ENCODE measurements at places on chromosomes 16 and 17.

DNA sequence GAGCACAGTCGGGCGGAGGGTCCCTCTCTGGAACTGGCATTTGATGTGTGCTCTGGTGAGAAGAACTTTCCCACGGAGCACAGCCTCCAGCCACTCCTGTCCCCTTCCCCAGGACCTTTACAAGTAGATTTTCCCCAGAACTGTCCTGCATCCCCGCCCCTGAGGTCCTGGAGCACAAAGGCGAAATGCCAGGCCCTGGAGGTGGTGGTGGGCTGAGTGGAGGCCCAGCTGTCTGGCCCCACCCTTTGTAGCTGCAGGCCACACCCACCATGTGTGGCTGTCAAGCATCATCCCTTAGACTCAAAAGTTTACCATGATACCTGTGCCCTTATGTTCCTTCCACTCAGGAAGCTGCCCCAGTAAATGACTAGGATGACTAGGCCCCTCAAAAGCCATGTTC lies 37.7 kb downstream of the PLD6 start:
- DNase-seq = no peak

- no peak for DNase-seq
These were observed at the start of gene RPRML for GRCh38 chr17:46979147-46979863. RPRML (minus strand) TSS chr17:46979253; CDS start chr17:46979007, 246 bp downstream.

GRCh38 chr16:7405166-7405565 lies 72.5 kb downstream of the RBFOX1 start:
- peak; percentile 56 for DNase-seq

- no peak for DNase-seq
These were observed 44.8 kb upstream of the MSI2 start for GRCh38 chr17:57211543-57211942.

GRCh38 chr17:43389046-43389947 lies 9.5 kb upstream of the ARL4D start:
- DNase-seq = peak; percentile 52

DNA sequence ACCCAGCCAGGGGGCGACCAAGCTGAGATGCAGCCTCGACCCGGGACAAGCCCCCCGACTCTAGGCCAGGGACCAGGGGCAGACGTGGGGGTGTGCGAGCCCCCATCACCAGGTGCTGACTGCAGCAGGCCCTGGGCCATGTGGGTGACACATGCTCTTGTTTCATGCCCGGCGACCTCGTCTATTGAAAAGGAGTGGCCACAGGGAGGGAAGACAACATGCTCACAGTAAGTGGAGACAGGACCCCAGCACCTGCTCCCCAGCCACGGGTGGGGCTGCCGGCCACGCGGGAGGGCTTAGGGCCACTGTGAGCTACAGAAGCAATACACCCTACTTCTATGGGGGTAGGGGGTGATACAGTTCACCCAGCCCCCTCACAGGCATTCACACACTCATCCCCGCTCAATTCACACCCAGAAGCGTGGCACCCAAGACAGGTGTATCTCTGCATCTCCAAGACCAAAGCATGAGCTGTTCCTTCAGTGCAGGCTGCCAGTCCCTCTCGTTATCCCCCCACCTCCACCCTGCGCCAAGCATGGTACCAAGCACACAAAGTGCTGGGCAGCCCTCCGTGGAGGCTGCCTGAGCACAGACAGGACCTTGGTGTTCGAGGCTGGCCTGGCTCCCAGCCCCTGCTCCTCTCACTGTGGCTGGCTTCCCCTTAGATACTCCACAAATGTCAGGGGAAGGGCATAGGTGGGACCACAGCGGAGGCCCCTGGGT lies 13.6 kb downstream of the VASN start:
- DNase-seq = no peak

- no peak for DNase-seq
These were observed 18.5 kb upstream of the KCNG4 start for GRCh38 chr16:84258266-84258665.

- no peak for DNase-seq
These were observed 238.7 kb upstream of the ELAC2 start for GRCh38 chr17:13256545-13256944.

DNA sequence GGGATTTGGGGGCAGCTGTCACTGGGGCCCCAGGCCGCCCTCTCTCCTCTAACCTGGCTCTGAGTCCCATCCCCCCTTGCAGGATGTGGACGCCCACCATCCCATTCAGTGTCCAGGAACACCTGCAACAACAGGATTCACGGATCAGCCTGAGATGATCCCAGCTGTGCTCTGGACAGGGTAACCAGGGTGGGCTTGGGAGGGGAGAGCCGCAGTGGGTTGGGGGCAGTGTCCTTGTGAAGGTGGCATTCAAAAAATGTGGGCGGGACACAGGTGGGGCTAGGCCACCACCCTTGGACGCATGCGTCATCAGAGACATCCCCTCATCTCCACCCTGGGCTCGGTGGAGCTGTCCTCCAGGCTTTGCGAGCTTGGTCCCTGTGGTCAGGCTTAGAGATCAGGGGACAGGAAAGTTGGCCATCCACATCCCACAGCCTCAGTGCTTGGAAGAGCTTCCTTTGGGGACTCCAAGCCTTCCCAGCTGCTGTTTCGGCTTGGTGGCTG lies 19.1 kb downstream of the DEXI start:
- no peak for DNase-seq

GRCh38 chr16:88939972-88940861 lies 36.8 kb downstream of the CBFA2T3 start:
- DNase-seq = no peak

DNA sequence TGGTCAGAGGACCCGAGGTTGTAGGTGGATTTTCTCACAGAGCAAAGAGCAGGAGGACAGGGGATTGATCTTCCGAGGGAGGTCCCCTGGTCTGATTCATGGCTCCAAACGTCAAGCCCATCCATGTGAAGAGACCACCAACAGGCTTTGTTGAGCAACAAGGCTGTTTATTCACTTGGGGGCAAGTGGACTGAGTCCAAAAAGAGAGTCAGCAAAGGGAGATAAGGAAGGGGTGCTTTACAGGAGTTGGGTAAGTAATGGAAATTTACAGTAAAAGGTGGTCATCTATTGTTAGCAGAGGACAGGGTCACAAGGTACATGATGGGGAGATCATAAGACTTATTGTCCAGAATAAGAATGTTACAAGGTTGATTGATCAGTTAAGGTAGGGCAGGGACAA lies 2285.8 kb downstream of the TP53TG3F start:
- no peak for DNase-seq

DNA sequence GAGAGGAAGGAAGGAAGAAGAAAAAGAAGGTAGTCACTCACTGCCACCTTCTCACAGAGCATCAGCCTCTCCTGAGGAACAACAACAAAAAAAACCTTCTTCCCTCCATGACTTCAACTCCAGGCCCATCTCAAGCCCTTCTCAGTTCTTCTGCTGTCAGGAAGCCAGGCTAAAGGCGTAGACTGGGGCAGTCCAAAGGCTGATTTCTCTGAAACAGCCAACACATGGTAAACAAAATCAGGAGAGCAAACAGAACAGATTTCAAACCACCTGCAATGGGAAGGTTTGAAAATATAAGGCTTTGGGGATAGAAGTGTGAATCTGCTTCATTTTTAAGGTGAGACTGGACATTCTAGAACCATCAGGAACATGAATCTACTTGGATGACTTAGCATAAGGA lies 157.3 kb upstream of the DNAH9 start:
- DNase-seq = no peak

DNA sequence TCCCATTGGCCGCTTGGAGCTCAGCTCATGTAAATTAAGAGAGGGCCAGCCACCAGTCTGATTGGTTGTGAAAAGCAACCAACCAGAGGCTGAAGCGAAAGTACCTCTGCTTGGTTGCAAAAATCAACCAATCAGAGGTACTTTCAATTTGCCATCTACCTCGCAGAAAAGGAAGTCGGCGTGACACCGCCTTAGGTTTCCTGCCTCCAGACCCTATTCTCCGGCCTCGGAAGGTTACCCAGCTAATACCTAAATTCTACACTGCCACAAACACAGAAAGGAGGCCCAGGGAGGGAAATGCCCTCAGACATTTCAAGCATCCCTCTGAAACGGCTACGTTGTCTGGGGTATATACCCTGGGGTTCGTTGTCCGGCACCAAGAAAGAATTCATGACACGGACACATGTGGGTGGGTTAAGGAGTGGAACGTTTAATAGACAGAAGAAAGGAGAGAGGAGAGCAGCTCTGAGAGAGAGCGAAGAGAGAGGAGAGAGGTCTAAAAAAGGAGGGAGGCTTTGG lies 481.3 kb downstream of the TMEM114 start:
- no peak for DNase-seq

DNA sequence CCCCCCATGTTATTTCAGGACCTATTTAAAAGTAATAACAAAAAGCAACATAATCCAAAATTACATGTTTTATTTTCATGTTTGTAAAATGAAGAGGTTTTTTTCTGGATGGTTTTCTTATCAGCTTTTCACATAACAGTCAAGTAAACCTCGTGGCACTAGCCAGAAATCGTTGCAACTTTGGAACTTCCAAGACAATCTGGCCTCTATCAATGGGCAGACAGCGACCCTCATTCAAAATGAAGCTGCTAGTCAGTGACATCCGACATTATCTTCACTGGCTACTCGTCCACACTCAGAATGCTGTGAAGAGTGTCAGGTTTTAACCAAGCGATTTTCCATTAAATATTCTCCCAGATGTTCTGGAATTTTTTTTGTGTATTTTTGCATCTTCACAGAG lies 22.7 kb downstream of the ZNF652 start:
- DNase-seq = no peak

- DNase-seq = no peak
These were observed 819.2 kb upstream of the EEF2KMT start for GRCh38 chr16:5916711-5917191.

GRCh38 chr16:759110-759910 lies 1.2 kb upstream of the MSLN start:
- no peak for DNase-seq

DNA sequence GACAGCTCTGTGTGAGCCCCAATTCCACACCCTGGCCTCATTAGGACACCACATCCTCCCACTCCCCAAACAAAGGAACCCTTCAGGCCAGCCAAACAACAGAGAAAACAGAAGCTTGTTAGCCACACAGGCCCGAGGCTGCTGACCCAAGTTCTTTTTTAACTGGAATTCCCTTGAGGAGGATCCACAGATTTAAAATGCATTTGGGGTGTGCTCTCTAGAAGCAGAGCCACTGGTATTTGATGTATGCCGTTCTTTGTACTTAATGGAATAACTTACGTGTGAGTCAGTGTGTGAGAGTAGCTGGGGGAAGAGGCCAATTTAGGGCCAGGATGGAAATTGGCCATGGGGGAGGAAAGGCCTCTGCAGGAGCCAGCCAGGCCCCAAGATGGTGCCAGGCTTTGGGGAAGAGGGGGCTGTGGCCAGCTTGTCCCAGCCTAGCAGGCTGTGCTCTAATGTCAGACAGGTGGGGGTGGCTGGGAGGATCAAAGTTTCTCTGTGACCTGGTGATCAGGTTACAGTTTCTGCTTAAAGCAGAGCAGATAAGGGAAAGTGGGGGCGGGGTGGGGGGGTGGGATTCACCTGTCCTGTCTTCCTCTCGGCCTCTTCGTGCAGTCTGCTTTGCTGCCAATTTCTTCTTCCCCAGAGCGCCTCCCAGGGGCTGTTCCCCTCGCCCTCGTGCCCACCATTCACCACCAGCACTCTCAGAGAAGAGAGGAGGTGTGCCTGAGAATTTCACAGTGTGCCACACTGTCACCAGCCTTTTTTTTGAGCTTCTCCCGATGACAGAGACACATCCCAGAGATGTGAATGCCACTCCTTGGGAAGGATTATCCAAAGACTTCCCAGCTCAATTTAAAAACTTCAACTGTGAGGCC lies 50.8 kb downstream of the TOM1L2 start:
- DNase-seq = no peak

GRCh38 chr16:73166441-73166851 lies 118.5 kb upstream of the ZFHX3 start:
- DNase-seq = no peak

GRCh38 chr16:49505556-49505955 lies 132.0 kb downstream of the C16orf78 start:
- DNase-seq = no peak

DNA sequence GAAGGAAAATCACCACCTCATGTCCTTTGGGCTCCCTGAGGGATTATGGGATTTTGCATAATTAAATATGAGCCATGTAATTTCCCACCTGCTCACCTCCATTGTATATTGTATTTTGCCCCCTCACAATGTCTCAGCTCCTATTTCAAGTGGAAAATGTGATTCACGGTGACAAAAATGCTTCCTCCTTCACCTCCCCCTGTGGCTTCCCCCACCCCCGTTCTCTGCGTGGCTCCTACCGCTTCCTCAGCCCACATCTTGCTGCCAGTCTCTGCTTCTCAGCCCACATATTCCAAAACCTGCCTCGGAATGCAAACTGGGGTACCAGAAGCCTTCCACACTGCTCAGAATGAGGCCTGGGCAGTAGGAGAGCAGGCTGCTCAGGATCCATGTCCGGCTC lies 394.5 kb upstream of the C16orf82 start:
- DNase-seq = peak; percentile 82

DNA sequence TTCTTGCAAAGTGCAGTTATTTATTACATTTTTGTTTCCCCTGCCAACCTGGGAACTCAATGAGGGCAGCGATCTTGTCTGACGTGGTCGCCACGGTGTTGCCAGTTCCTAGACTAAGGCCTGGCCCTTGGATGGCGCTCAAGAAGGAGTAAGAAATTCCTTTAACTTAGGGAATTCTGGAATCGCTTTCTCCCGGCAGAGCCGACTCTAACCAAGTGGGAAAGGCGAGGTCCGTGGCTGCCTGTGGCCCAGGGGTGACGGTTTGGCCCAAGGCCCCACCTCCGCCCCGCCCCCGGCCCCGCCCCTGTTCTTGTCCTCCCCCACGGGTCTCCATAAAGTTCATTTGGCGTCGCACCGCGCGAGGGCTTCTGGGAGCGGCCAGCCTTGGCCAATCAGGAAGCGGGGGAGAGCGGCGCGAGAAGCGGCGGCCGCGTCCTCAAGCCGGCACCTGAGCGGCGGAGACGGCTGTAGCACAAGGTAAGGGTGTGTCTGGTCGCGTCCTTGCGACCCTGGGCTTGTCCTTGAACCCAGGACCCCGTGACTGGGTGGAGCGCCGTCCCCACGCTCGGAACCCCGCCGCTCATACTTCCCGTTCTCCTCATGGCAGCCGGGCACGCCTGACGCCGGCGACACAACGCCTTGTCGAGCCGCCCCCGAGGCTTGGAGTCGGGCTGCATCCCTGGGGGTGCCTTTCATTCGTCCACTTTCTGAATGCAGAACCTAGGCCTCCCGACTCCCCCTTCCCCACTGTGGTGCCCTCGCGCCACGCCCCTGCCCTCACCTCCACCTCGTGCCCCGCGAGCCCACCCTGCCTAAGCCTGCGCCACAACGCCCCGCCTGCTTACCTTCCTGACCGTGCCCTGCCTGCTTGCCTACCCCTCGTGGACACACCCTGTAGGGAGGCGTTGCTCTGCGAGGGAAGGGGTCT lies at the start of gene NUP93:
TSS of gene NUP93 (plus strand) at position 395 of the 928 bp plus-strand sequence. CDS start 18,119 bp downstream, outside the sequence.
- DNase-seq = peak; percentile 39

- no peak for DNase-seq
These were observed 19.9 kb upstream of the C16orf87 start for GRCh38 chr16:46850619-46851555.
